ENCODE measurements at places on chromosomes 1 and 21. TPM values are rescaled to one million over a fixed set of nuclear protein-coding genes. Genes with fewer than 3 reads are reported as not detected.

The PTPN14 gene
- total RNA-seq: 49.5 TPM

The ADAM30 gene
- not detected for total RNA-seq

The DMRTA2 gene
- 0.16 TPM for total RNA-seq

The PERM1 gene
- not detected for total RNA-seq
